NAMALWA (cell line): ENCODE measurements at places on chromosomes 11 and 22.

DNA sequence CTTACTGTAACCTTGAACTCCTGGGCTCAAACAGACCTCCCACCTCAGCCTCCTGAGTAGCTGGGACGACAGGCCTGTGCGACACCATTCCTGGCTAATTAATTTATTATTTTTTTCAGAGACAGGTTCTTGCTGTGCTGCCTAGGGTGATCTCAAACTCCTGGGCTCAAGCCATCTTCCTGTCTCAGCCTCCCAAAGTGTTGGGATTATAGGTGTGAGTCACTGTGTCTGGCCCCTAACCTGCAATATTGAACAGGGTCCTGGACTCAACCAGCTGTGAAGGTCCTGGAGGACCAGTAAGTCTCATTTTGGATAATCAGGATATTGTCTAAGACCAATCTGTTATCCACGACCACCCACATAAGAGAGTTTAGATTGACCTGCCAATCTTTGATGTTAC is 15.2 kb downstream of the CCDC134 start:
- DNase-seq, result no peak

GRCh38 chr11:73784734-73785133 is 2.9 kb upstream of the MRPL48 start:
- DNase-seq, result no peak

GRCh38 chr11:133149698-133150097 is 382.6 kb downstream of the OPCML start:
- no peak for DNase-seq

DNA sequence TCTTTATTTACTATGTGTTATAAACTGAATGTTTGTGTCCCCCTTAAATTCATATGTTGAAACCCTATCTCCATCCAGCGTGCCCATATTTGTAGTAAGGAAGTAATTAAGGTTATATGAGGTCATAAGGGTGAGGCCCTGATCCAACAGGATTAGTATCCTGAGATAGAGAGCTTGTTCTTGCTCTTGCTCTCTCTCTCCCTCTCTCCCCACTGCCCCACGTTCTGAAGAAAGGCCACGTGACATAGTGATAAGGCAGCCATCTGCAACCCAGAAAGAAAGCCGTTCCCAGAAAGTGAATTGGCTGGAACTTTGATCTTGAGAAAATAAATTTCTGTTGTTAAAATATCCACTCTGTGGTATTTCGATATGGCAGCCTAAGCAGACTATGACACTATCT is 212.5 kb downstream of the SWAP70 start:
- no peak for DNase-seq

- DNase-seq, result peak; percentile 54
These were observed 10.3 kb upstream of the MB start for GRCh38 chr22:35627267-35628041.

DNA sequence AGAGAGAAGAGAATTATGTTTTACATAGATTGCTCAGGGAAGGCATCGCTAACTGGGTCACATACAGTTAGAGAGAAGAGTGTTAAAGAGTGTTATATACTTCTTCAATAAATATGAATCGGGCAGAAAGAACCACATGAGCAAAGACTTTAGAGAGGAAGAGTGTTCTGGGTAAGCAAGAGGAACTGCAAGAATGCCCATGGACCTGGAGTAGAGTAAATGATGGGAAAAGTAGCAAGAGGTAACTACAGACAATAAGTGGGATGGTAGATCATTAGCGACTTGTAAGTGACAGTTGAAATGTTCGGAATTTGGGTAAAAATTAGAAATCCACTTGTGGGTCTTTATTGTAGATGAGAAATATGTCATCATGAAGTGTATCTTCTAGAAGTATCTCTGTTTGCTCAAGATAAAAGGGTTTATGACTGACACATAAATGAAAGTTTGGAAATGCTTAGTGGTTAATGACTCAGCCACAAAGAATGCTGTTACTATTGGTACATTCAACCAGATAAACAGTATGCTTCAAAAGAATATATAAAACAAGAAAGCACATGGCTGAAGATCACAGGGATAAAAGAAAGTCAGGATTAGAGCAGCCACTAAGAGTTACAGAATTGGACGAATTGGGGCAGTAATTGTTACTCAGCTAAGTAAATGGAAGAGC is 229.3 kb downstream of the CASP12 start:
- no peak for DNase-seq

- DNase-seq, result peak; percentile 90
These were observed 10.4 kb downstream of the ADORA2A start for GRCh38 chr22:24437741-24438328.

GRCh38 chr11:132200353-132200936 is 830.0 kb downstream of the NTM start:
- no peak for DNase-seq

DNA sequence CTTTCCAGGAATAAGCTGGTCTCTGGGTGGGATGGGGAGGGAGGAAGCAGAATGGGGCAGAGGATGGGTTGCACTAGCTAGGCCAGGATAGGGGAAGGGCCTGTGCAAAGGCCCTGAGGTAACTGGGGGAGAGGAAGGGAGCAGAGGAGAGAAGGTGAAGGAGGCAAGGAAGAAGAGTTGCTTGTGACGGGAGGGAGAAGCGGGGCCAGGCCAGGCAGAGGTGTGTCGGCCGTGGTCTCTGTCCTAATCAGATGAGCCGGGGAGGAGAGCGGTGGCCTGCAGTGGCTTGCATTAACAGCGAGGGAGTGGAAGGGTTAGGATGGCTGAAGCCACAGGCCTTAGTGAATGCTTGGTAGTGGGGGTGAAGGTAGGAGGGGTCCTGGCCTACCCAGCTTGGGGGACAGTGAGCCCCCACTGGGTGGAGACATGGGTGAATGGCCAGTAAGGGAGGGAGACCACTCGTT is 6.0 kb upstream of the DERL3 start:
- no peak for DNase-seq

GRCh38 chr11:65172600-65172999 is 2.6 kb downstream of the SPDYC start:
- DNase-seq, result no peak

- no peak for DNase-seq
These were observed 90.7 kb downstream of the SNX19 start for GRCh38 chr11:130825561-130825960.

DNA sequence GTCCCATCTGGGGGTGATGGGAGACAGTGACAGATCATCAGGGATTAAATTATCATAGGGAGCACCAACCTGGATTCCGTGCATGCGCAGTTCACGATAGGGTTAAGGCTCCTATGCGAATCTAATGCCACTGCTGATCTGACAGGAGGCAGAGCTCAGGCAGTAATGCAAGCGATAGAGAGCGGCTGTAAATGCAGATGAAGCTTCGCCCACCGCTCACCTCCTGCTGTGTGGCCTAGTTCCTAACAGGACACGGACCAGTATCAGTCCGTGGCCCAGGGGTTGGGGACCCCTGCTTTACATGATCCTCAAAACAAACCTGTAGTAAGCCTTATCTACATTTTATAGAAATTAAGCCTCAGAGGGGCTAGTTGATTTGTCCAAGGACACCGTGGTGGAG is 94.3 kb downstream of the TTC28 start:
- DNase-seq, result no peak

DNA sequence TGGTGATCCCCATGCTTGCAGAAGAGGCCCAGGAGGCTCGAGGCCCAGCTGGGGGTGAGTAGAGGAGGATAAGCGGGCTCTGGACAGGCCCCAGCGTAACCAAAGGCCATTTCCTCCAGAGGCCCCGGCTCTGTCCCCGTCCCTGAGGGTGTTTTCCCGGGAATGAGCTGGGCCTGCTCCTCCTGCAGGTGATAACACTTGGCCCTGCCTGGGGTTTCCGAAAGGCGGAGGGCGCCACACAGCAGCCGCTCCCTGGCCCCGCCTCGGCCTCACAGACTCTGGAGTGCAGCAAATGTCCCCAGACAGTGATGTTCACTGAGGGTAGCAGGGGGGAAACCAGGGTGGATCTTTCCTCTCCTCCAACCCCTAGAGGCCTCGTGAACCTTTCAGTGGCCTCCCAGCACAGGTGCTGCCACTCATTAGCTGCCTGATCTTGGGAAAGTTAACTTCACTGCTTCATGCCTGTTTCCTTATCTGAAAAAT is 10.5 kb upstream of the MGAT3 start:
- DNase-seq, result no peak

GRCh38 chr22:37981282-37982011 is 2.9 kb downstream of the SOX10 start:
- DNase-seq, result no peak

- DNase-seq, result peak; percentile 13
These were observed 90.2 kb upstream of the ISX start for GRCh38 chr22:34975721-34976120.

GRCh38 chr11:27058456-27058855 is 17.8 kb downstream of the BBOX1 start:
- no peak for DNase-seq

- DNase-seq, result no peak
These were observed 6.8 kb downstream of the ZDHHC8 start for GRCh38 chr22:20138417-20138738.

GRCh38 chr11:79192836-79193235 is 248.0 kb downstream of the TENM4 start:
- no peak for DNase-seq

- peak; percentile 25 for DNase-seq
These were observed 27.7 kb upstream of the WNT11 start for GRCh38 chr11:76234021-76234415.

DNA sequence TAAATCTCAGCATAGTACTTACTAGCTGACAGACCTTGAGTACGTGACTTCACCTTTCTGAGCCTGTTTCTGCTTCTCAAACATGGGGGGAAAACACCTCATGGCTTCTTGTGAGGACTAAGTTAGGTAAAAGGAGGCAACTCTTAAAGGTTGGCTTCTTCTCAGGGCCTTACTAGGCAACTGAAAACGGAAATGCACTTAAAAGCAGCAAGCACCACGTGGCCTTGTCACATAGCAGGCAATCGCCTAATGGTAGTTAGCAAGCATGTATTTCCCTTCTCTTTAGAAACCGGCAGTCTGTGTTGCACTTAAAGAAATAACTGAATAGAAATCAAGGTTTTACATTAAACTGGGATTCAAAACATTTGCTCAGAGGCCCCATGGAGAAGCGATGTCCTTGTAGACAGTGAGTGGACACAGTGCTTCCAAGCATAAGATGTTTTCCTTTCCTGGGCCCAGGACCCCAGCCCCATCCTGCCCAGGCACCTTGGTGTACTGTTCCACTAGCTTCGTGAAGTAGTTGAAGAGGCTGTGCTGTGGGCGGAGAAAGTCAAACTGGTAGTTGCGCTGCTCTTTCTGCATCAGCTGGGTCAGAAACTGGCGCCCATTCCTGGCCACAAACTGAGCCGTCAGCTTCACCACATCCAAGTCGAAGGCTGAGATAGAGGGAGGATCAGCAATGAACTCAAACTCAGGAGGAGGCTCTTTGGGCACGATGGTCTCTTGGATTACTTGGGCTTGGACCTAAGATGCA is 12.1 kb downstream of the SF3A1 start:
- DNase-seq, result no peak

DNA sequence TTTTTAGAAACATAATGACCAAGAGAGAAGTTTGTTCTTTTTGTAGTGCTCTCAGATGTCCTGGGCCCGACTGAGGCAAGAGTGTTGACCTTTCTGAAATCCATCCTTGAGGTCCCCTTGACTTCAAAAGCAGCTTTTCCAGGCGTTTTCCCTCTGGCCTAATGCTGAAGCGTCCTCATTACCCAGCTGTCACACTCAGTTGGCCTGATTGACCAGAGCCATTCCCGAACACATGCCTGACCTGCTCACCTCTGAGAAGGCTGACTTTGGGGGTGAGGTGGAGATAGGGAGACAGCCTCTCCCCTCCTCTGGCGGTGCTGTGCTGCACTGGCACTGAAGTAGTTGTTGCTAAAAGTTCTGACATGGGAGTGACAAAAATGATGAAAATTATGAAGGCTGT is 66.9 kb downstream of the ALX4 start:
- no peak for DNase-seq

- DNase-seq, result no peak
These were observed 23.4 kb downstream of the TPBGL start for GRCh38 chr11:75263944-75264349.

- no peak for DNase-seq
These were observed 15.9 kb upstream of the FGF3 start for GRCh38 chr11:69834811-69835800.

DNA sequence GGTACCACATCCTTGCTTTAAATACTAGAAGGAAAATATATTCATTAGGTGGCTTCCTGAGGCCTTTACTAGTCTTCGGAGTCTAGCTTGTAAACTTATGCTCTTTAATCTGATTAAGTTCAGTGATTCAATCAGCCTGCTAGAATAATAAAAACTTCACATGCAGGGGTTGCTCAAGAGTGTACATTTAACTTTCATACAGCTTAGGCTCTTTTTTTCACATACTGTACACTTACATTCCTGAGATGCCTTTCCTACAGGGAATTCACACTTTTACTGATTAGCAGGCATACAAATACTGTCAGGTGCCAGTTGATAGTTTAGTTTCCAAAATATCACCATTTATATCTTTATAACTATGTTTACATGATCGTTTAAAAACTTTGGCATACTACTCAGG is 3.2 kb upstream of the ANO5 start:
- no peak for DNase-seq

DNA sequence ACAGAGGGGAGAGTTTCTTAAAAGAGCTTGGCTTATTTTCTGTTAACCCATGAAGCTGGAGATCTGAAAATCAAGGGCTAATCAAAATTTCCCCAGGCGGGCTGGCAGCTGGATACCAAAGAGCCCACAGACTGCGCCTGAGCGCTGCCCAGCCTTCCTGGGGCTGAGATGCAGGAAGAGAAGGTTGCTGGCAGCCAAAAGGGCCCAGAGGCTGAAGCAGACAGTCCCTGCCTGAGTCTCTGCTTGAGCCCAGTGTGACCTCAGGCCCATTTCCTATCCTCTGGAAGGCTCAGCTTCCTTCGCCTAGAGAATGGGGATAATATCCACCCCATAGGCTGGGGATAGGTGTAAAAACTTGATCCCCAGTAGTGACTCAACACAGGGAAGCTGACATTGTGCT is 49.1 kb downstream of the ARRB1 start:
- DNase-seq, result no peak

- no peak for DNase-seq
These were observed 57.8 kb downstream of the ST14 start for GRCh38 chr11:130217133-130218031.

DNA sequence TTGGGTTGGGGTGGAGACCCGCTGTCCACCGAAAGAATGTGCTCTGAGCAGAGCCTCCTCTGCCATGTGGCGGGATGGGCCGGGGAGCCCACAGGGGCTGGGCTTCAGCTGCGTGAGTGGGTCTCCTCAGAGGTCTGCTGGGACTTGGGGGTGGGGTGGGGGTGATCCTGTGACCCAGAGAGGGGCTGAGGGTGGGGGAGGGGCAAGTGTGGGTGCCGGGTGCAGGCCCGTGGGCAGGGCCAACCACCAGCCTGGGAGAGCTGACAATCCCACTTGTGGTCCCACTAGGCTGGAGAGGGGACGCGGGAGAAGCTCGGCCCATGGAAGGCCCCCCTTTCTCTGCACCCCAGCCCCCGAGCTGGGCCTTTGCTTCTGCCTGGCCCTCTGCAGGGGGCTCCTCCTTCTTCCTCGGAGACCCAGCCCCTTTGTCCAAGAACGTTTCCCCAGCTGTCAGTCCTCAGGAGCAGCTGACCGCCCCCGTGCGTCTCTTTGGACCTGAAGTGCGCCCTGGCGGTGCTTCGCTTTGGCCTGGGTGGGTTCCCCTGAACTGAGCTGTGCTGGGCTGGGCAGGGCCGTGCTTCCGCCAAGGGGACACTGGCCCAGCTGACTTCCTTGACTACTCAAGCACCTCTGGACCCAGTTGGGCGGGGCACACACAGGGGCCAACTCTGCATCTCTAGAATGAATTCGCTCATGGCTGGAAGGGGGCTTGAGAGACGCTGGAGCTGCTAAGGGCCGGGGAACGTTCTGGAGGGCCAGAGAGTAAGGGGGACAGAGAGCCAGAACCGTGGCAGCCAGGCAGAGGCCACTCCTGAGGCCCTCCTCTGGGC is 30.2 kb downstream of the OSBPL5 start:
- no peak for DNase-seq

- no peak for DNase-seq
These were observed 13.3 kb upstream of the FGF19 start for GRCh38 chr11:69716891-69717747.
